Kasumi-1 (cell line): ENCODE measurements at places on chromosomes 1 and 21.

GRCh38 chr1:204959374-204959773, 83.6 kb upstream of the CNTN2 start:
- no peak for DNase-seq

- DNase-seq: peak; percentile 42
These were observed 1.4 kb upstream of the DPH2 start for GRCh38 chr1:43968348-43968948.

DNA sequence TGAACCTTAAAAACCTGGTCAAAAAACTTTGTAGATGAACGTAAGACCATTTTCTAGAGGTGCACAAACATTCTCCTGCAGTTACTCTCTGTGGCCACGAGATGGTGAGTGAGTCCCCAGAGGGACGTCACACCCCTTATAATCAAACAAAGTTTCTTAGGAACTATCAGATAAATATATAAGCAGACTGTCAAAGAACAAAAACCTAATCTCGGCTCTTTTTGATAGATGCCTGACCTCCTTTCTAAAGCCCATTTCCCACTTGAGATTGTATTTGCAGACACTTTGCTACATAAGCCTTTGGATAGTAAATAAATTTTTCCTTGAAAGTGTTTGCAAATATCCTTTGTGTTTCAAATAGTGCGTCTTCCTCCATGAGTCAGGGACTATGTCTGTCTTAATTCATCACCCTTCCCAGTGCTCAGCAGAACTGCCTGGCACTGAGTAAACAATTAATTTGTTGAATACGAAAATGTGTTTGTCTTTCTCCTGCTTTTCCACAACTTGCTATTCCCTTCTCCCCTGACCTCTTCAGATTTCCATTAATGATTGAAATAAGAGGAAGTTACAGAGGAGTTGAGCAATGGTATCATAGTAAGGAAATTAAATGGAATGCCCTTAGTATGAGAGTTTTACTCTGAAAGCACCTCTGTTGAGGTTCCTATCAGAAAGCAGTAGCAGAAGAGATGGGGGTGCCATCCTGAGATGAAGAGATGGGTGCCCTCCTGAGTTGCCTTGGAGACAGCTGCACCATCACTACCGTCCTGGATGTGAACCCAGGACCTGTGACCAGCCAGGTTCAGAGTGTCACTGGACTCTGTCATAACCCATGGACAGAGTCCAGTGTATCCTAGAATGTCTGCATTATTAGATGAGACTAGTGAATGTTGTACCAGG, 57.8 kb upstream of the RAVER2 start:
- peak; percentile 70 for DNase-seq

GRCh38 chr1:7912743-7913557, 27.7 kb downstream of the TNFRSF9 start:
- peak; percentile 42 for DNase-seq

GRCh38 chr1:26155370-26156284, 3.3 kb upstream of the FAM110D start:
- no peak for DNase-seq

- DNase-seq: no peak
These were observed 83.9 kb downstream of the SMYD2 start for GRCh38 chr1:214364786-214365295.

- no peak for DNase-seq
These were observed 106.0 kb upstream of the SOD1 start for GRCh38 chr21:31553461-31553860.
